ENCODE measurements at places on chromosomes 7 and 10. TPM values are rescaled to one million over a fixed set of nuclear protein-coding genes. Genes with fewer than 3 reads are reported as not detected.
A peak's percentile ranks its signal among the peaks of the same experiment; 100 is the strongest.

DNA sequence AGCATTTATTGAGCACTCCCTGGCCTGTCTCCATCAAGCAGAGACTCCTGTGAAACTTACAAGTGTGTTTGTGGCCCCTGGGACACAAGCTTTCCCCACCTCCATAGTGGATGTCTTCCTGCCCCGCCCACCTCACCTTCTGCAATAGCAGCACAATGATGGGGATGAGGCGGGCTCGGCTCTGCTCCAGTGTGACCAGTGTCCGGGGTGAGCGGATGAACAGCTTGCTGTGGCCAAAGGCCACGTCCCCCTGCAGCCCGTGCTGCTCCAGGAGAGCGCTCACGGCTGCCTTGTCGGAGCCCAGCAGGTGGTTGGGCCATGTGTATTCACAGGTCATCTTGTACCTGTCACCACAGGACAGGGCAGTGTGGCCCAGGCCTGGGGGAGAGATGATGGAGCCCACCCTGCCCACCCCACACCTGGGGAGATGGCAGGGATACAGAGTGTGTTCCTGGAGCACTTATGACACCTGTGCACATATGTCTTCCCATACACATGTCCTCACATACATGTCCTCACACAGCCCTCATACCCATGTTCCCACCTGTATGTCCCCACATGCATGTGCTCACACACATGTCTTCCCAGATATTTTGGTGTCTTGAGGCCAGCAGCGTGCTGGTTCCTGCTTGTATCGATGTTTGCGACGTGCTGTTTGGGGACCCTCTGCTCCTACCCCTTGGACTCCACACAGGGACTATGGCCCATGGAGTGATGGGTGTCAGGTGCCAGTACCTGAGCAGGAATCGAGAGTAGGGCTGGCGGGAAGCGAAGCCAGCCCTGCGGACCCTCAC lies 12.7 kb downstream of the MYO1G start:
- no peak for DNase-seq

- DNase-seq = no peak
Measured at GRCh38 chr7:111678281-111678680, 116.0 kb upstream of the IMMP2L start.

DNA sequence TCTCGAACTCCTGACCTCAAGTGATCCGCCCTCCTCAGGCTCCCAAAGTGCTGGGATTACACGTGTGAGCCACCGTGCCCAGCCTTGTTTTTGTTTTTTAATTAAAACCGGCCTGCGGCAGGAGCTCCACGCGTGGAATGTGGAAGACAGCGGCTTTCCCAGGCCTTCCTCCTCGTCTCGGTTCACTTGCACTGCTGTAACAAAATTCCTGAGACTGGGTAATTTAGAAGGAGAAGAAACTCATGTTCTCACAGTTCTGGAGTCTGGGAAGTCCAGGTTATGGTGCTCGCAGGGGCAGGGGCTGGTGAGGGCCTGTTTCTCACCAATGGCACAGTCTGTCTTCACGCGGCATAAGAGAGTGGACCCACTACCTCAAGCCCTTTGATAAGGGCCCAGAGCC lies 14.4 kb upstream of the CRYGN start:
- DNase-seq = no peak

- no peak for DNase-seq
Measured at GRCh38 chr7:137129025-137129424, 214.5 kb downstream of the PTN start.

DNA sequence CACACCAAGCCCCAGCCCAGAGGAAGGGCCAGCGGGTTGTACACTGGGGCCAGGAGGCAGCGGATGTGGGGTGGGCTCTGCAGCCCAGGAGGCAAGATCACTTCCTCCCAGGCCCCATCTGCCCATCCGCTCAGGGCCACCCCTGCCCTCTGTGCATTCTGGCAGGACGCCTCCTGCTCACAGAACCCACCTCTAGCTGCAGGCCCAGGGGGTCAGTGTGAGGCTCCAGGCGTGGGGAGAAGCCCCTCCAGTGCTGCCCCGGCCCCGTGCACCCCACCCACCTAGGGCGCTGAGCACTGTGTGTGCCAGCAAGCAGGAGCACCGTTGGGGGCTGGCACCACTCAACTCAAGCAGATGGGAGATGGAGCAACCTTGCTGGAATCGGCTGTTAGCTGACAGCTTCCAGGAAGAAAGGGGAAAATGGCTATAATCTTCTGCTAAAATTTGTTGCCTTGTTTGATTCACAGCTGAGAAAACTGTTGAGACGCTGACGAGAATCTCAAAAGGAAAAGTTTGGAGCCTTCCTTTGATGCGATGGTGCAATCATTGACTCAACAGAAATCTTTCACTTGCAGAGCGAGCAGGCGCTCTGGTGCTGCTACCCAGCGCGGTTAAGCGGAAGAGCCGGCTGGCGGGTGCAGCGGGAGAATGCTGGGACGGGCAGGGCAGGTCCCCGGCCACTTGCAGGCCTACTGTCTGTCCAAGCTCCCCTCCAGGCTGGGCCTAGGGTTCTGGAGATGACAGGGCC lies 276.1 kb downstream of the ELFN1 start:
- no peak for DNase-seq

GRCh38 chr7:32502728-32503127 lies 7.4 kb downstream of the AVL9 start:
- DNase-seq = no peak

GRCh38 chr7:108167460-108167859 lies 37.3 kb upstream of the LAMB4 start:
- no peak for DNase-seq

- no peak for DNase-seq
Measured at GRCh38 chr7:157490465-157490912, 153.7 kb downstream of the DNAJB6 start.

DNA sequence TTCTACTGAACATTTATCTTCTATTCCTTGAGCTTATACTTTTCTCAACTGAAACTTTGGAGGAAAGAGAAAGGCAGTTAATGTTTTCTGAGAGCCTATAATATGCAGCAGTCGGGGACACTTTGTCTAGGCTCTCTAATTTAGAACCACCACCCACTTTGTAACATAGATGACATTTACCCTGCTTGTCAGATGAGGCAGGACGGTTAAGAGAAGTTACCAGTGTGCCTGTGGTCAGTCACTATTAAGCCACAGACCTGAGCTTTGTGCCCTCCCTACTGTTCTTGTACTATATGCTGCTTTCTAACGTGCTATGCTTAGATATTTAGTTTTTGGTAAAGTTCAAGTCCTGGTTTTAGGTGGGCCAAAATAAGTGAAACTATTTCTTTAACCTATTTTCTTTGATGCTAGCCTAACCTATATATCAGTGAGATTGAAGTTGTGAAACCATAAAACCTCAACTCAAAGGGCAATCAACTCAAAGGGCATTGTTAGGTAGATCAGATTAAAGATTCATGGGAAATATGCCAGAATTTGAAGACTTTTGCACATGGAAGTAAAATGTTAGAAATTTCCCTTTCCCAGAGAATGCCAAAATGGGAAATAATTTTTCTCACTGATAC lies 156.5 kb upstream of the AGR3 start:
- no peak for DNase-seq

DNA sequence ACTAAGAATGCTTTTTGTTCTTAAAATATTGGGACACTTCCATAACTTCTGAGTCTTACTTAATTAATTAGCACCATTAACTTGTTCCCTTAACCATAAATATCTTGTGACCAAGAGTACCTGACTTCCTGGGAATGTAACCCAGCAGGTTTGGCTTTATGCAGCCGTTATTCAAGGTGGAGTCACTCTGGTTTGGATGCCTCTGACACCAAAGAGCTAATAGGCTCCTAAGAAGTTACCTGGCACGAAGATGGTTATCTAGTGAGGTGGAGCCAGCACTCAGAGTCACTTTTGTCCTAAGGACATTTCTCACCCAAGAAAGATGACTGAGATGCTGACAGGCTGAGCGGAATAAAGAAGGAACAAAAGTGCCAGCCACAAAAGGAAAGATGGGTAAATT lies 172.3 kb downstream of the C1GALT1 start:
- DNase-seq = no peak

DNA sequence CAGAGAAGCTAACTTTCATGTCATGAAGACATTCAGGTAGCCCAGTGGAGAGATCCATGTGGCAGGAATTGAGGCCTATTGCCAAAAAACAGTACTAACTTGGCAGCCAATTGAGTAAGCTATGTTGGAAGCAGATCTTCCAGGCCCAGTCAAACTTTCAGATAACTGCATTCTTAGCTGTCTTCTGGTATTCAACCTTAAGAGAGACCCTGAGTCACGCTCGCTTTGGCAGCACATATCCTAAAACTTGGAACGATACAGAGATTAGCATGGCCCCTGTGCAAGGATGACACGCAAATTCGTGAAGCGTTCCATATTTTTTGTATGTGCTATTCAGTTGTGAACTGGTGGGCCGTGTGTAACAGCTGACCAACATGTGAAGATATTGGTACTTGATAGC lies 17.6 kb upstream of the ZNF518A start:
- DNase-seq = no peak

DNA sequence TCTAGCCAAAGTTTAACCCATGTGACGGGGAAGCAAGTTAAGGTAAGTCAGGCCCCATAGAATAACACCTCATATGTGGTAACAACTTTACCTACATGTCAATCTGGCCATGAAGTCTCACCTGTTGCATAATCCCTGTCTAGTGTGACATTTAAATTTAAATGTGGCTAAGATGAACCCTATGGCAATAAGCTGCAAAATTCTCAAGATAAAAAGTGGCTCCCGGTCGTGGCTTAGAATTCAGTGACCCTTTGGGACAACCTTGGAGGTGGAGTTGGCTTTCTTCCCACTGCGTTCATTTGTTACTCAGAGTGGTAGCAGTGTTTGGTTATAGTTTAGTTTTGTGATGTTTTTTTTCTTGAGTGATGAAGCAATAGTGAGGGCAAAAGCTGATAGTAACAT lies 90.6 kb downstream of the ARID5B start:
- DNase-seq = no peak

GRCh38 chr7:82141427-82141826 lies 302.1 kb downstream of the CACNA2D1 start:
- DNase-seq = no peak

GRCh38 chr7:496528-497295 lies 22.9 kb downstream of the PDGFA start:
- no peak for DNase-seq

GRCh38 chr7:98372993-98373392 lies 27.9 kb downstream of the BAIAP2L1 start:
- DNase-seq = no peak

DNA sequence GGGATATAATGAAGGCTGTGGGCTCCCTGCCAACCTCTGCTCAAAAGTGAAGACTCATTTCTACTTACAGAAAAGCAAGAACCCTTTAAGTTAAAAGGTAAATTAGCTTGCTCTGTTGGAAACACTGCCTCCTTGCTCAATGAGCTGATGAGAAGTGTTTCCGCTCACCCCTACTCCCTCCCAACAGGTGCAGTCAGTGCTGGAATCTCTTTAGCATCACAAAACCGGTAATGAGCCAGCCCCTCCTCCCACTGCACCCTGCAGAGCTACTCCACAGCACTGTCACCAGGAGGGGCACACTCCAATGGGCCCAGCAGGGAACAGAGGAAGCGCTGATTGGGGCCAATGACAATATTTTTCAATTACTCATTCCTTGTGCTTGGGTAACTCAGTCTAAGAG lies 262.5 kb downstream of the TCERG1L start:
- DNase-seq = no peak

DNA sequence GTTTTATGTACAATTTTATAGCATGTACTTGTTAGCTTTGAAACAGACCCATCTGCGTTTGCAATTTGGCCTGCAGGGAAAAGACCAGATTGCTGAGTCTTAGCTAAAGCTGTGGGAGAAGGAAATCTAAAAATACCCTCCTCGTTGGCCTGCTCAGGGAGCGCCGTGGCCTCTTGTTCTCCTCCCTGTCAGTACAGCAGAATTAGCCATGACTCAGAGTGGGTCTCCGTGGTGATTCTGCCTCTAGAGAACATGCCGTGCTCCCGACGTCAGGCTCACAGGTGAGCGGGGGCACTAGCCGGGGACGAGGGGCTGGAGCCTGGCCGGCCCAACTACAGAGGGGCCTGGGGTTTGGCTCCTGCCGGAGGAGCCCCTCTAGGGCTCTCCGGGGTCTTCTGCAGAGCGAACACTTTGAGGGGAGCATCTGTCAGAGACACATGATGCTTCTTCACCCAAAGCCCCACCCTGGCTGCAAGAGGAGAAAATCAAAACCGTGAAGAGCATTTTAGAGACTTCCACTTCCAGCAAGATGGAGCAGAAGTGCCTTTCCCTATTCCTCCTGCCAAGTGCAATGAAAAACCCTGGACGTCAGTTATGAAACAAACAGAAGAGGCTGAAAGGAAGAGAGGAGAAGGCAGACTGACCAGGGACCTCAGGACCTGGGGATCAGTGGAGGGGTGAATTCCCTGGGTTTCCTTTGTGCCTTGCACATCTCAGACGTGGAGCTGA lies 98.9 kb downstream of the LHPP start:
- peak; percentile 94 for DNase-seq

DNA sequence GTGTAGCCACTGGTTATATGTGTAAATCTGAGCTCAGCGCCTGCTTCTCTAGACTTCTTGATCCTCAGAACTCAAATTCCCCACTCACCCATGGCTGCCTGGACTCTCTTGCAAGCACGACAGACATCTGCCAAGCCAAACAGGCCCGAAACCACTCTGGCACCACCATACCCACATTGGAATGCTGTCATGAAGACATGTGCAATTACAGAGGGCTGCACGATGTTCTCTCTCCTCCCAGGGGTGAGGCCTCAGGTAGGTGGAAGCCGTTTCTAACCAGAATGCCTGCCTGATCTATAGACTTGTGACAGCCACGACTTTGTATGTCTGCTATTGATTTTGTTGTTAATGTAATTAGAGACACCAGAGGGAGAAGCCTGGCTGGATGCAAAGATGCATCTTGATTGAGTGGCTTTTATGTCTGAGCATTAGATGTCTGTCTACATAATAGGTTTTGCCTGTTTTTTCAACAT lies 4.0 kb downstream of the BAMBI start:
- no peak for DNase-seq

- no peak for DNase-seq
Measured at GRCh38 chr10:15027741-15028140, 16.0 kb upstream of the OLAH start.

The TCERG1L gene
- not detected for total RNA-seq

The TAS2R38 gene
- not detected for total RNA-seq

The SLK gene
- total RNA-seq = 50.1 TPM

The RBM20 gene
- 5.2 TPM for total RNA-seq

The SPDYE2B gene
- not detected for total RNA-seq

The OPN1SW gene
- total RNA-seq = not detected

The THSD7A gene
- total RNA-seq = 9.3 TPM

The SFRP5 gene
- total RNA-seq = 1.7 TPM

The DDIT4 gene
- total RNA-seq = 1,063 TPM

The GRM3 gene
- not detected for total RNA-seq

The PAX4 gene
- total RNA-seq = not detected

The ERVW-1 gene
- total RNA-seq = not detected
